Astrocyte (in vitro differentiated cells and primary cell): ENCODE measurements at places on chromosomes 1 and 21. TPM values are rescaled to one million over a fixed set of nuclear protein-coding genes. Genes with fewer than 3 reads are reported as not detected.
A peak's percentile ranks its signal among the peaks of the same experiment; 100 is the strongest.

GRCh38 chr1:216919060-216919970 is 196.1 kb upstream of the ESRRG start:
- no peak overlapping the region for H3K4me3 ChIP-seq
- H3K4me1 ChIP-seq, result no peaks in the 10 kb centered on the region

GRCh38 chr1:194068446-194069167 is 882.2 kb upstream of the B3GALT2 start:
- no peak overlapping the region for H3K4me3 ChIP-seq
- DNase-seq, result no peak
- H3K4me1 ChIP-seq, result peaks cover 5% of the 10 kb centered on the region

- no peaks in the 10 kb centered on the region for H3K4me1 ChIP-seq
- no peaks in the 10 kb centered on the region for H3K36me3 ChIP-seq
- H3K27me3 ChIP-seq, result no peaks in the 10 kb centered on the region
- H3K4me3 ChIP-seq, result no peak overlapping the region
- DNase-seq, result no peak
- H3K27ac ChIP-seq, result no peak overlapping the region
Observed at GRCh38 chr21:44732956-44733355, 21.6 kb upstream of the TSPEAR start.

DNA sequence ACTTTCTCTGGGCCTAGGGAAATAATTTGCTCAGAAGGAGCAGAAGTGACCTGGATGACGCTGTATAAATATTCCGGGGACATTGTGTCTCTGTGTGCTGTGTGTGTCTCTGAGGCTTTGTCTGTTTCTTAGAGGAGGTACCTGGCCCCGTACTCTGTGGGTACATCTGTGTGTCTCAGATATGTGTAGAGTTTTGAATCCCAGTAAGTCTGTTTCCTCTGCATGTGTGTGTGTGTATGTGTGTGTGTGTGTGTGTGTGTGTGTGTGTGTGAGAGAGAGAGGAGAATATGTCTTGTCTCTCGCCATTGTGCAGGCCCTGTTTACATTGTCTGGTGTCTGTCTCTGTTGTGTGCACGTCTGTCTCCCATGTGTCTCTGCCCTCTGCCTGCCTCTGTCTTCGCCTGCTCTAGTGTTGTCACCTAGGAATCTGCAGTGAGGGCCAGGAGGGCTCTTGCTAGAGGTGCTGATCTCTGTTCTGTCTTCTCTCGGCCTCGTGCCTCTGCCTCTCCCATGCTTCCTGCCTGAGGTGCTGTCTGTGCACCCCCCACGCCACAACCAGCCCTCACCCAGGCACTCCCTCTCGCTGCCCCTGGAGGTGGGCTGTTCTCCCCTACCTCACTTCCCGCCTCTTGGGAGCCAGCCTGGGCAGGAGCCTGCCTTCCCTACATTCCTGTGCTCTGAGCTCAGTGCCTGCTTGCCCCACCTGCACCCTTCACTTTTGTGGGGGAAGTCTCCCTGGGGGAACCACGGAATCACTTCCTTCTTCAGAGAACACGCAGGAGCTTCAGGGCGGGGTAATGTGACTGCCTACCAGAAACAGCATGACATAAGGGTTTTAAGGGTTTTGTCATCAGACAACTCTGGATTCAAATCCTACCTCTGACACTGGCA is 5.9 kb downstream of the MAP7D1 start:
- no peaks in the 10 kb centered on the region for H3K27me3 ChIP-seq
- H3K27ac ChIP-seq, result peak overlapping the region; percentile 83
- DNase-seq, result peak; percentile 43
- peak overlapping the region; percentile 53 for H3K4me3 ChIP-seq

DNA sequence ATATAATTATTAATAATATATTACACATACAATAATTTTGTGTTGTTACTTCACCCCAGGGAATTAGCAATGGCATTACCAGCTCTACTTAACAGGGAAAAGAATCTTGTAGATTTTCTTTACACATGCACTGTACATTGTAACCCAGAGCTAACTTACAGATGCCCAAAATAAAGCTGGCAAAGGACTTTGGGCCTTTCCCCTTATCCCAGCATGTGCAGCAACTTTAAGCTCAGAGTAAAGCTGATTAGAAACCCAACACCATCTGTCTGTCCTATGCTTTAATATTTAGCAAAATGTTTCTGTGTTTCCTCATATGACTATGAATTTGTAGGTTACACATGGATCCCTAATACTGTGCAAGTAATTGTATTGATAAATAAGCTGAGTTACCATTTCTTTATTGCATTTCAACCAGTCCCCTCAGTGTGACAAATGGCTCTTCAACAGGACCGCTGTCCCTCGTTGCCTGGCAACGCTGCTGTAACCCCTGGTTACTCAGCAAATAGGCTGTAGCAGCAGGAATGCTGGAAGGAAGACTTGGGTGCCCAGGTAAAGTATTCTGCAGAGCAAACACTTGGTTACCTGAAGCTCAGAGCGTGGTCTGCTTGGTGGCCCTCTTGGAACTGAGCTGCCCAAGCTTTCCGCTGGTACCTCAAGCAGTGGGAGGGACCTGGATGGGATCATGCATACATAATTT is at the start of gene USH2A:
TSS of gene USH2A (minus strand) at position 628 of the 700 bp plus-strand sequence. CDS start 1,112 bp downstream, outside the sequence.
- H3K36me3 ChIP-seq, result no peaks in the 10 kb centered on the region
- H3K4me3 ChIP-seq, result no peak within 1 kb of the TSS
- H3K27me3 ChIP-seq, result no peaks in the 10 kb centered on the region
- H3K4me1 ChIP-seq, result no peaks in the 10 kb centered on the region
- DNase-seq, result no peak

DNA sequence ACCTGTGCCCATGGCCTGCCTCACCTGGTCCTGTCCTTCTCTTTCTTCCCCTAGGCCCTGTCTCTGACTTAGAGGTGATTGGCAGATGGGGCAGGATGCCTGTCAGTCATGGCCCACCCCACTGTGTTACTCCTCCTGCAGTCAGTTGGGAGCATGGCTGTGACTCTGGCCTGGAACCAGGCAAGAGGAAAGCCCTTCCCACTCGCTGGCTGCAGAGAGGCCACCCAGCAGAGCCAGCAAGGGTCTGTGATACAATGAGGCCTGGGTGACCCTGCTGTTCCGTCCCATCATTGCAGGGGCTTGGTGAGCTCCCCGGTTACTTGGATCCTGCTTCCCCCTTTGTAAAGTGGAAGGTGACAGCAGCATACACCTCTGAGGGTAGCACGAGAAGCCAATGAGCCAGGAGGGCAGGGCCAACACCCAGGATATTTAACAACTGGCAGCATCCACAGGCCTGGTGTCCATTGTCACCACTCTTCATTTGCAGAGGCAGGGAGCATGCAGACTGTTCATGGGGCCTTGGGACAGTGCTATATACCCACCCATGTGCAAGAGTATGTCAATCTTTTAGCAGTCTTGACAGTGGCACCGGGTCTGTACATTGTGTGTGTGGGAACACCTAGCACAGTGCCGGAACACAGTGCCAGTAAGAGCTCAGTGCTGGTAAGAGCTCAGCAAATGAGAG is 191.0 kb upstream of the C1orf174 start:
- H3K4me3 ChIP-seq, result no peak overlapping the region
- H3K27me3 ChIP-seq, result no peaks in the 10 kb centered on the region
- H3K36me3 ChIP-seq, result no peaks in the 10 kb centered on the region

Gene PRDM16
- 0.43 and 1.5 TPM in 2 replicates for total RNA-seq

Gene SLC44A5
- 1.6 and 2.2 TPM in 2 replicates for total RNA-seq

Gene SPRR1A
- not detected in 2 replicates for total RNA-seq

Gene IKBKE
- total RNA-seq, result 15.5 and 17.0 TPM in 2 replicates

Gene F3
- 36.1 and 55.7 TPM in 2 replicates for total RNA-seq
